ENCODE measurements at places on chromosomes 6 and 20.

GRCh38 chr6:10033223-10033829 is 381.5 kb downstream of the TFAP2A start:
- DNase-seq, result no peak

- no peak for DNase-seq
Measured at GRCh38 chr6:11193434-11193833, 39.0 kb downstream of the NEDD9 start.

GRCh38 chr6:73830119-73830518 is 134.1 kb downstream of the CD109 start:
- no peak for DNase-seq

DNA sequence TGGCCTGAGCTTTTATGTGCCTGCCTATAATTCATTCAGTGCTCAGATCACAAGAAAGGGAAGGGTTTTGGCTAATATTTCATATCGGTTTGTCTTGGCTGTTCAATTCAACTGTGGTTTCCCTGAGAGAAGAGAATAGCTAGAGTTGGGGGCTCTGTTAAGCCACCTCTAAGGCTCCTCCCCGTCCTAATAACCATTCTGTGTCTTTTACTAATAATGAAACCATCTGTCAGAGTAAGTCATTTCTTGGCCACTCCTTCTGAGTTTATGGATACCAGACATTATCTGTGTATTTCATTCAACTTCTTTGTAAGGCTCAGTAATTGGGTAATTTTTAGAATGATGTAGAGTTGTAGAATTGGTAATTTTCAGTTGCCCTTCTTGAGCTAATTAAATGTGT is 5.2 kb downstream of the STX11 start:
- no peak for DNase-seq

GRCh38 chr6:127567476-127567875 is 9.5 kb upstream of the C6orf58 start:
- no peak for DNase-seq

DNA sequence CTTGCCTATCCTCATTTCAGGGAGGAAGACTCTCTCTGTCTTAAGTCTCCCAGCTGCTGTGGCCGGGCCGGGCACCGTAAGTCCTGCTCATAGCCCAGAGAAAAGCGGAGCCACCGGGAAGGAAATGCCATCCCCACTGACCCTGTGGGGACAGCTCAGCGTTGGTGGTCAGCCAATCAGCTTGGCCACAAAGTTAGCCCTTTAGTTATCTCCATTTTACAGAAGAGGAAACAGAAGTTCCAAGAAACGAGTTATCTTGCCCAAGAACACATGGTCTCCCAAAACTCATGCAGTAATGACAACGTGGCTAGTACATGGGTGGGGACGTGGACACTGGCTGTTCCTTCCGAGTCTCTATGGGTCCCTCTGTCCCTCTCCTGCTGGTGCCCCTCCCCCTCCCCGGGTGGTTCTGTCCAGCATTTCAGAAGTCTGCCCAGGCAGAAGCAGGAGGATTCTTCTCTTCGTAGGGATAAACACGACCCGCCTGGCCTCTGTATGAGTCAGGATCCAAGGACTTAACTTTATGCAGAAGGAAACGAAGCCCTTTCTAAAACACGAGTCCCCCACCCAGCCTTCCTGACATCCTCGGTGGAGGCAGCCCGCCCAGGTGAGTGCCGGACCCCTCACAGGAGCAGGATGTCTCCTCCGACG is 273.8 kb downstream of the CDH4 start:
- no peak for DNase-seq

GRCh38 chr20:5372371-5372770 is 55.6 kb upstream of the PROKR2 start:
- no peak for DNase-seq

- DNase-seq, result no peak
Measured at GRCh38 chr6:167655174-167655821, 171.4 kb upstream of the AFDN start.

- no peak for DNase-seq
Measured at GRCh38 chr6:103895136-103895535, 964.6 kb downstream of the HACE1 start.

GRCh38 chr20:38670786-38671185 is 53.5 kb upstream of the SLC32A1 start:
- no peak for DNase-seq

- DNase-seq, result no peak
Measured at GRCh38 chr6:107578642-107579341, 88.9 kb downstream of the SOBP start.

- DNase-seq, result no peak
Measured at GRCh38 chr20:20713244-20713765, 861 bp upstream of the RALGAPA2 start.

DNA sequence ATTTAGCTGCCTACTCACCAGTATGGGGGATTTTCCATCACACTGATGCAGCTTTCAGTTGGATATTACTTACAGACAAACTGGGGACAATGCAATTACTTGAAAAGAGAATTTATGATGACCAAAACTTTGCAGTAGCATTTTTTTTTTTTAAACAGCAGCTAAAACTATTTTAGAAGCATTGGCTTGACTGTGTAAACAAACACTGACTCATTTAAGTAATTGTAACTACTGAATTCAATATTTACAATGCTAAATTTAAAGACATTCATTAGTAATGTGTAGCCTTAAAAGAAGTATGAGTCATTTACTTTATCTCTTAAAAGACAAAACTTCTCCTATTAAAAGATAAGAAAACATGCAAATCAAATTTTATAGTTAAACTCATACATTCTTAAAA is 295.9 kb upstream of the FERMT1 start:
- DNase-seq, result no peak

DNA sequence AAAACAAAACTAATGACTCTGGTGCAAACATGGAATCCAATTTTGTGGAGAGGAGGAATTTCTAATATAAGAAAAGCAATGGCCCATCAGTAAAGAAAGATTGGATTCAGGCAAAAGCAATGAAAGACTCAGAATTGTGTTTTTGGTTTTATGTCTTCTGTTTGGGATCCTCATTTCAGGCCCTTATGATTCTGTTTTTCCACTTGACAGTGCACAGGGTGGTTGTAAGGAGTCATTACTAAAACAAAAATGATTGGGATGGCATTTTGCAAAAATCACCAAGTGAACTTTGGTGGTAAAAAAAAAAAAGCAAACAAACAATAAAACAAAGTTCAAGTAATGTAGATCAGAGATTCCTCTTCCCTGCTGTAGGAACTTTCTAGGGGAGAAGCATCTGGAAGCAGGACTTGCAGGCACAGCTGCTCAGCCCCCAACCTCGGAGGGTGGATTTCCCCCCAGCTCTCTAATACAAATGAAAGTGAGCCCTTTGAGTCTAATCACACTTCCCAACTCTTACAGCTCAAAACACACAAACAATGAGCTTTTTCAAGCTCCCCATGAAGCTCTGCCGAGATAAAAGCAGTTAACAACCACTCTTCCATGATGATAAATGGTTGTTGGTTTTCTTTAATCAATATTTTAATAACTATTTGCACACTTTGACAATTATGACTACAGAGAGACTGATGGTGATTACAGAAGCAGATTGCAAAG is 177.7 kb downstream of the ZDHHC14 start:
- DNase-seq, result no peak

DNA sequence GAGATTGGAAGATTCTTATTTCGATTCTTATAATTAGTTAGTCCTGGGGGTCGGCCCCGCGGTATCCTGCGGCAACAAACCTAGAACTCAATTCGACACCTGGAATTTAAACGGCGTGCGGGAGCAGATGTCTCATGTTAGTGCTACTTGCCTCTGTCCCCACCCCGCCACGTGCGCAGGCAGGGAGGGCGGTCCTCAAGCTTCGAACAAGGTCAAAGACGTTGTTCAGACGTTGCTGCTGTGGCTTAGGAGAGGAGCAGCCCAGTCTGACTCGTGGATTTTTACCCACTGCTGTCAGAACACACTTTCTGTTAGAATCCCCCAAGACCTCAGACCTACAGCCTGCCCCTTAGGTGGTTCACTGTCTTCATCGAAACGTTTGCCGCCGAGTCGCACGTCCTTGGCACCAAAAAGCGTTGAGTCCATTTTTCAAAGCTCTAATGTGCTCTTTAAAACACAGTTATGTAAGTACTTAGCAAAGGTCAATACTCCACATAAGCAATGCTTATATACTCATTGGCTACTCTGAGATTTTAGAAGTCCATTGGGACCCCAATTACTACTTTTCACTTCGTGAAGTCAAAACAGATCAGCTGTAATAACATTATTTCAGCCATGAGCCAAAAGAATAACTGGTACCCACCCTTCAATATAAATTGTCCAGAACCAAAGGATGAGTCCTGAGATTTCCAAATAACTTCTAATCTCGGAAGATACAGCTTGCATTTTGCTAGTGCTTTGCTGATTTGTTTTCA is 2.7 kb upstream of the C6orf62 start:
- peak; percentile 96 for DNase-seq

DNA sequence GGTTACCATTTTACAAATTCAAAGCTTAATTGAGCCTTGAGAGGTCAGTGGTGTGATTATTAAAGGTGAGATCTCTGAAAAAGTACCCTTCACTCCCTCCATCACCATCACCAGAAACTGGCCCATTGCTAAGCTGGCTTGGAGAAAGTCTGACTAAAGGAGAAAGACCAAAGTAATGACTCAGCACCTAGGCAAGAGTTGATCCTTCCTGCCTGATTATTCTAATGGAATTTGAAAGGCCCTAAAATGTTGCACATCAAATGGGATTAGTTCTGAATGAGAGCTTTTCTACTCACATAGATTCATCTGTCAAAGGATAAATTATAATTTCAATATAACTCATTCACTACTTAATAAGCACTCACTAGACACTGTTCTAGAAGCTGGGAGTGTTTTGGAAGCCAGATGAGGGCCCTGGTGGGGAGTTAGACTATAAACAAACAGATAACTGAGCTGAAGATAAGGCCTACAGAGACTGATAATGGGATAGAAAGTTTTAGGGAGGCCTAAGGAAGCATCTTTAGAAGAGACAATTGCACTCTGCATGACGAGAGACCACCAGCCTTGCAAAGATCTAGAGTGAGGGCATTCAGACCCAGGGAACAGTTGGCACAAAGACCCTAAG is 366.7 kb downstream of the SYNE1 start:
- no peak for DNase-seq

- no peak for DNase-seq
Measured at GRCh38 chr20:41657655-41658054, 39.5 kb upstream of the CHD6 start.

- no peak for DNase-seq
Measured at GRCh38 chr6:107313776-107314175, 145.6 kb downstream of the PDSS2 start.

DNA sequence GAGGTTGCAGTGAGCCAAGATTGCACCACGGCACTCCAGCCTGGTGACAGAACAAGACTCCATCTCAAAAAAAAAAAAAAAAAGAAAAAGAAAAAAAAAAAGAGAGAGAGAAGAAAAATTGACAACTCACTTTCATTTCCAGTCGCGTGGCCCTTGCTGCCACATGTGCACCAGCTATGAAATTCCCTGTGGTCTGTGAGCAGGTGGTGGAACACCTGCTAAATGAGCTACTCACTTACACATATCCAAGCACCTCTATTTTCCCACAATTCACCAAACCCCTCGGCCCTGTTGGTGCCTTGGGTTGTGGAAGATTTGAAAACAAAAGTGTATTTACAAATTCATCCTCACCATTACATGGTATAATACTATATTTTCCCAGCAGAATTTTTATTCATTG is 105.2 kb upstream of the ASF1A start:
- DNase-seq, result peak; percentile 91
